ENCODE measurements at places on chromosomes 6 and 20. TPM values are rescaled to one million over a fixed set of nuclear protein-coding genes. Genes with fewer than 3 reads are reported as not detected.

OR2H1 gene
- total RNA-seq: not detected

CPXM1 gene
- 105 TPM for total RNA-seq

SNAI1 gene
- total RNA-seq: 9.4 TPM

DNA sequence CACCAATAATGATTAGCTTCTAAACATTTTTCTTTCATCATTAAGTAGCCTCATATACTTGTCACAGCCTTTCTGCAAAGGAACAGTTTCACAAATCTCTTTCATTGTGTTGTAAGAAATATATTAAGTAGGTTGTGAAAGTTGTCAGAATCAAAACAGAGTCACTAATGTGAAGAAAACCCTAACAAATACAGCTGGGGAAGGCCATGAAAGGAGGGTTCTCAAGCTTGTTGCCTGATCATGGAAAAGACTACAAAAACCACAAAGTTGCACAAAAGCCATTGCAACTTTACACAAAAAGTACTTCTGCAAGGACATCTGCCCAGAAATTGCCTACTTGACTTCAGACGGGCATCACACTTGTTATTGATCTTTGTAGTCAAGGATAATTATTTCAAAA is 216.1 kb downstream of the ALDH8A1 start:
- no peak for DNase-seq

Measured in H7 (cell line).